ENCODE measurements at places on chromosomes 11 and 22.
A peak's percentile ranks its signal among the peaks of the same experiment; 100 is the strongest.

- no peak for DNase-seq
Measured at GRCh38 chr11:99683933-99684332, 663.2 kb downstream of the CNTN5 start.

DNA sequence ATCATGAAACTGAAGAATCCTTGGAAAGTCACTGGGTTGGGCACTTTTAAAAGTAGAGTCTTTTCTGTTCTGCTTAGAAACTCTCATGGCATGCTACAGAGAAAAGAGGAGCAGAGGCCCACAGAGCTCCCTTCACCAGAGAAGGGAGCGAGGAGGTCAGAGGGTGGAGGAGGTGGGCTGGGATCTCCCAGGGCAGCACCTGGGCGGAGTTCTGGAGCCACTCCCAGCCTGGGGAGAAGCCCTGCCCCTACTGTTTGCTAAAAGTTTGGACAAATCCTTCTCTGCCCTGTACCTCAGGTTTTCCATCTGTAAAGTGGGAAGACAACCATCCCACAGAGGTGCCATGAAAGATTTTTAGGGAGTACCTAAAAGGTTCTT is 299.1 kb downstream of the KIRREL3 start:
- DNase-seq = no peak

DNA sequence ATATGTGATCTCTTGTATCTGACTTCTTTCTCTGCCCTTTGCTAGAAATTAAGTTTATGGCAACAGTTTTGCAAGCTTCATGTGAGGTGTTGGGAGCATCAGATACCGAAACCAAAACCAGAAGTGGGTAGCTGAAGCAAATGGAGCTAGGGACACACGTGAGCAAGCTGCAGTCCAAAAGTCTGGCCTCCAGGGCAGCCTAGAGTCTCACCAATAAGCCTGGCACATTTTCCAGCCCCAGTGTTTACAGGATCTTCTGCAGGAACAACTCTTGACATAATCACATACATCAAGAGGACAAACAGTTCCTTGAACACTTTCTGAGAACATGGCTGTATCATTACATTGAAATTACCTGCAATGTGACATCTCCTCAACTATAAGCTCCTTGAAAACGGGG is 114.1 kb downstream of the LARGE1 start:
- DNase-seq = no peak

DNA sequence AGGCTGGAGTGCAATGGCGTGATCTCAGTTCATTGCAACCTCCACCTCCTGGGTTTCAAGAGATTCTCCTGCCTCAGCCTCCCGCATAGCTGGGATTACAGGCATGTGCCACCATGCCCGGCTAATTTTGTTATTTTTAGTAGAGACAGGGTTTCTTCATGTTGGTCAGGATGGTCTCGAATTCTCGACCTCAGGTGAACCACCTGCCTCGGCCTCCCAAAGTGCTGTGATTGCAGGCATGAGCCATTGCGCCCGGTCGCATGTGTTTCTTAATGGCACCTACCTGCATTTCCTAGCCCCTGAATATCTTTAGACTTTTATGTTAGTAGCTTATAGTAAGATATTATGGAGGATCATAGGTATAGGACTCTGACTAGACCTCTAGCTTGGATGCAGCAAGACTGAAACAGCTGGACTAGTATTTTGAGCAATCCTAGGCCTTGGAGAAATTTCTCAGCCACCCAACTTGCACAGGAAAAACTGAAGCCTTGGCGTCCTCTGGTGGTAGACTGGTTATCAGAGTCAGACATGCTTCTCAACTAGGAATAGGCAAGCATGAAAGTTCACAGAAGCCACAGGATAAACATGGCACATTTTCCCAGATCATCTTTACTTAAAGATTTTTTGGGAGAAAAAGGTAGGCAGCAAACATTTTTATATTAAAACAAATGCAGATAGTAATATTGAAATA is 22.7 kb upstream of the C1QTNF4 start:
- DNase-seq = peak; percentile 40

DNA sequence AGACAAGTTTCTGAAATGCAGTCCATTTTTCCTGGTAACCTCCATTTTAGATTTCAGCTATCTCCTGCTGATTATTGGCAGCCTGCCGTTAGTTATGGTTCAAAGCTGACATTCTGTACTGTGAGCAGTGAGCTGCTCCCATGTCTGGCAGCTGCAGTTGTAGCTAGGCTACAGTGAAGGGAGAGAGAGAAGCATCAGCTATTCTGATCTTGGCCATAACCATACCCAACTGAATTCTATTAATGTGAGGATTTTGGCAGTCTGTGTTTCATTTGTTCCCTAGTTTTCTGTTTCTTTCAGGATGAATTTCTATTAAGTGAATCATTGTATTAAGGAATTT is 33.4 kb downstream of the SIK2 start:
- no peak for DNase-seq

GRCh38 chr11:131470216-131470925 is 100.0 kb downstream of the NTM start:
- DNase-seq = no peak

DNA sequence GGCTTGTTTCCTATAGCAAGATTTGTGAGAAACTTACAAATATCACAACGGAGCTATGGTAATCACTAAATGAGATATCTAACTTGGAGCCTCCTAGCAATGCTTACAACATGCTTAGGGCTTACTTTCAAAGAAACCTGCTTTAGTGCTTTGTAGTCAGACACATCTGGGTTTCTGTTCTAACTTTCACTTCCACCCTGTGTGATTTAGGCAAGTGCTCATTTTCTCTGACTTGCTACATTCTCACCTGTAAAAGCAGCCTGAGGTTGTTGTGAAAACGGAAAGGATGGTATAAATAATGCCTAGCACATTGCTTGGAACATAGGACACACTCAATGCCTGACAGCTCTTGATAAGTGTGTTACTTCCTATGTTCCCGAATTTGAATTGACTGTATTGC is 45.6 kb downstream of the LRRC4C start:
- no peak for DNase-seq

GRCh38 chr11:72243173-72244059 is 560 bp downstream of the PHOX2A start:
- no peak for DNase-seq

DNA sequence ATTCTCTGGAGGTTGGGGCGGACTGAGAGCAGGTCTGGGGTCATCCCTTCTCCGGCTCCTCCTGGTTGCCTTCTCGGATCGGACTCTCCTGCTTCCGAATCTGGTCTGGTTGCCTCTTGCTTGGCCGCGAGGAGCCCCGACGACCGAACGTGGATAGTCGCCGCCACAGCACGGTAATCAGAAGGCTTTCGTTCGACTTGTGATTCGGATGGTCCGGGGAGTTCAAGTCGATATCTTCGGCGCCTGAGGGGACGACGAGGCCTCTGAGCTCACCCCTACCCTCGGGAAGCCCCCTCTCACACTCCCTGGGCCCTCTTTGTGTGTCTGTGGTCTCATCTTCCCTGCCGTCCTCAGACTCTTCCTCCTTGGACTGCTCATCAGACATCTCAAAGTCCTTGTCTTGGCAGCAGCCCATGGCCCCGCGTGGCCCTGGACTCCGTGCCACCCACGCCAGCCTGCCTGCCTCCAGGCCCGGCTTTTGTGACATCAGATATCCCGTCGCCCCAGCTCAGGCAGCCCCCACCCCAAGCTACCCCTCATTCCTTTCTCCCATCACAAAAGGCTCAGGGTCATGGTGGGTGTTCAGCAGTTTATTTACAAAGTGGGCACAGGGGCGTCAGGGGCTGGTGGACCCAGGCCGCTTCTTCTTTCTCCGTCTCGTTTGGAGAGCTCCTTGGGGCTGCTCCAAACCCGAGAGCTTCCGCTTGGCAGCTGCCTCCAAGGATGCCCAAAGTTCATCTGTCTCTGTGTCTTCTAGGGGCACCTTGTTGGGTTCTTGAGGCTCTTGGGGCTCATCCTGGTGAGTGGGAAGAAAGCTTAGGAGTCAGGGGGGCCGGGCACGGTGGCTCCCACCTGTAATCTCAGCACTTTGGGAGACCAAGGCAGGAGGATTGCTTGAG is at the start of gene TEX54:
Gene TEX54 (minus strand): TSS at position 506 of the 899 bp plus-strand sequence.
- no peak for DNase-seq

Measured in K562 (cell line).